ENCODE measurements at places on chromosomes 4 and X.
A peak's percentile ranks its signal among the peaks of the same experiment; 100 is the strongest.

DNA sequence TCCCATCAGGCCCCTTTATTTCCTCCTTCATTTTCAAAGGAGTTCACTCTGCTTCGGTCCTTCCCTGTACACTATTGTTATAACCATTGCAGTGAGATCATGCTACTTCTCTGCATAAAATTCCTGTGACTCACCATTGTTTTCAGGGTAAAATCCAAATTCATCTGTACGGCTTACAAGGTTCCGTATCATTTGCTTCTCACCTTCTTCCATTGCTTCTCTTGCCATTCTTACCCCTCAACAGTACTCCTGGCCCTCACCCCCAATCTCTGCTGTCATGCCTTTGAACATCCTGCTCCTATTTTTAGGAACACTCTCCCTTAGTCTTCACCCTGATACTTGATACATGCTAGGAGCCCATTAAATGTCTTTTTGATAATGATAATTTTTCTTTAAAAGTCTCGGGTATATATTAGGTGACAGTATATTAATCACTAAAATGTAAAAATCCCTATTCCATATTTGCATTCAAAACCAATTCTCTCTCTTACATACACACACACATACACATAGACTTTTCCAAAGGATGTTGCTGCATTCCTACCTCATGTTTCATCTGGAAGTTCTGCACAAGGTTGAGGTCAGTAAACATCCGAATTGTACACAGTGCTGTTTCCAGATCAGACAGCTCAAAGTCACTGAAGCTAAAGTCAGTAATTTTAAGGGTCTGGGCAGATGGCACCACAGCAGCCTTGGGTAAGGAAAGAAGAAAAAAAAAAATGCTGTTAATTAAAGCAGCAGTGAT, 103.4 kb downstream of the PDE5A start:
- DNase-seq: peak; percentile 47

DNA sequence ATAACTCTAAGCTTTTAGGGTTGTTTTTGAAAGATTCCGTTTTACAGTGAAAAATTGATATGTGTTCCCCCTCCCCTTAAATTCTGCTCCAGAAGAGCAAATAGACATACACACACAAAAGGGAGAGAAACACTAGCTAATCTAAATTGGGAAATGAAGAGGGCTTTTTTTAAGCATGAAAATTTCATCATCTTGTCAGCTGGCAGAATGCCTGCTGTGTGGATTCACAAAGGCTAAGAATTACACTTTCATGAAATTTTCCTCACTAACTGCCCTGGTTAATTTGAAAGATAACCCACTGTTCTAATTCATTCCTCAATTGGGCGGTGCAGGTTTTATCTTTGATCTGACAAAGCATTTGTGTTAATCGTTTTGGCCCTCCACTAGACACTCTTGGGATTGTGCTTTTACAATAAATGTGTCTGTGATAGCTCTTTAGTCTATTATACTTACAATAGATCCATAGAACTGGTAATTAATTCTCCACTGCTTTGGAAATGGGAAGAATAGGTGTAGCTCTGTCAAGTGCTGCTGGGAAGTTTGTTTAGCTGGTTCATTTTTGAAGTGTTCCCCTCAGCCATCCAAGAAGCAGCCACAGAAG, 152.9 kb downstream of the POLA1 start:
- DNase-seq: no peak

DNA sequence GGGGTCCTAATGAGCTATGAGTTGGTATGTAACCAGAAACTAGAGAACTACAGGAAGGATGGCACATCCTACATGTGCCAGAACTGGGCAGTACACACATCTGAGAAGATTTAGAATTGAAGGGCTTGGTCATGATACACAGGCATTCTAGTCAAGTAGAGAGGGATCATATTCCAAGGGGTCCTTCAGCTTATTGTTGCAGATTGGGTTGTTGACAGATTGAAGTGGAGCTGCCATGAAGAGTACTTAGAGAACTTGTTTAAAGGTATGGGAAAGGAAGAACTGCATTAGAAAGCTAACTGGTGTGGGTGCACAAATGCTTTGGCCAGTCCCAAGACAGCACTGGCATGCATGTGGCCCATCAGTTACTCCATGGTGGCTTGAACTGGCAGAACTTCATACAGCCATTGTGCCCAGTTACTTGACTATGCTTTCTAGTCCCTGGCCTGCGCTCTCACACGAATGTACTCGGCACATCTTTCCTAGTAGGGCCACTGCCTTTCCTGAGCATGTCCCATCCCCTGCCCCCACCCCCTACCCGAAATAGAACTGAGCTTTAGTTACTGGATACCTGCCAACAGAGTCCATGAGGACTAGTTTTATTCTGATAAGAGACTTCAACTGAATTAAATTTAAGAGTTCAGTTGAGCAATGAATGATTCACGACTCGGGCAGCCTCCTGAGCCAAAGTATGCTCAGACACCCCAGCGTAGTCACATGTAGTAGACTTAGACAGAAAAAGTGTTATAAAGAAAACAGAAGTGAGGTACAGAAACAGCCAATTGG, 64.0 kb downstream of the CCNG2 start:
- no peak for DNase-seq

GRCh38 chr4:139489638-139490037, 35.7 kb downstream of the RAB33B start:
- DNase-seq: no peak

DNA sequence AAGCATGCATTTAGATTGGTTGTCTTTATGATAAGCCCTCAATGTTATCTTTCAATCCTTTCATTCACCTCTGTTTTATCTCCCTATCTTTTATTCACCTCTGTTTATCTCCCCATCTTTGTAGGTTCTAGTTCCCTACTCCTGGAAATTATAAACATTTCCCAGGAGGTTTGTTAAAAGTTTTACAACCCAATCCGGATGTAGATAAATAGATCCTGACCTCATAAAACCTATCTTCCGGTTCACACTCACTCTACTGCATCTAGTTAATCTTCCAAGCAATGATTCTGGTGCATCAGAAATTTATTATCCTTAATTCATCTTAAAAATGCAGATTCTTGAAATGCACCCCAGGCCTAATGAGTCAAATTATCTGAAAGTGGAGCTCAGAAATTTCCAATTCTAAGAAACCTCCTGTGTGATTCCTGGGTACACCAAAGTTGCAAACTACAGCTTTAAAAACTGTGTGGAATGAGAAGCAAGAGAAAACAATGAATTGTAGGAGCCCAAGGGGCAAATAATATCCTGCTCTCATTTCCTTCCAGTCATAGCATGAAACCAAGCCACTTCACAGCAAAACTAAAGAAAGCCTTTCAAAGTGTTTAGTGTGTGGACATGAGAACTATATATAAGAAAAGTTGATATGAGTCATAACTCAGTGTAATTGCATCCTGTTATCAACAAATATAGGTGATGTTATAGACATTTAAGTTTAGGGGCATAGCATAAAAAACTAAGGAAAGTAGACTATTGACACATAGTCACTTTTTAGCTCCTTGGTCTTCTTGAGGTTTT, 51.1 kb upstream of the UGT8 start:
- DNase-seq: no peak

DNA sequence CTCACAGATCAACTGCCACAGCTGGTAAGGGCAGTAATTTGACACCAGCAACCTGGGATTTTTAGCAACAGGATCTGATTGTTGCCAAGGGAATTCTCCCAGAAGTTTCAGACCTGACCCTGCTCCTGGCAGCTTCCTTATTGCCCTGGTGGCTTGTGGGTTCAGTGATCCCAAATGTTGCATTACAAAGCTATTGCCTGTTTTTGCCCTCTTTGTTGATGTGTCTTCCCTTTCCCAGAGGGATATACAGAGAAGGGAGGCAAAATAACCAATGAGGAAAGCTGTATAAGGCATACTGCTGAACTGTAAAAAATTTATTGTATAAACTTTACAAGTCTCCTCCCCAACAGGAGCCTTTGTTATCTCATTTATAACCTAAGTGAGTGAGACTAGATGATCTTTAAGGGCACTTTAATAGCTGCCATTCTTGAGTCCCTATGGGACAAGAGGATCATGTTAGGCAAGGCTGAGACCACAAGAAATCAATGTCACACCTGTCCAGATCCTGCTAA, 22.2 kb downstream of the VSIG4 start:
- no peak for DNase-seq

- no peak for DNase-seq
These were observed 87.5 kb downstream of the PPP3CA start for GRCh38 chr4:101259876-101260275.

DNA sequence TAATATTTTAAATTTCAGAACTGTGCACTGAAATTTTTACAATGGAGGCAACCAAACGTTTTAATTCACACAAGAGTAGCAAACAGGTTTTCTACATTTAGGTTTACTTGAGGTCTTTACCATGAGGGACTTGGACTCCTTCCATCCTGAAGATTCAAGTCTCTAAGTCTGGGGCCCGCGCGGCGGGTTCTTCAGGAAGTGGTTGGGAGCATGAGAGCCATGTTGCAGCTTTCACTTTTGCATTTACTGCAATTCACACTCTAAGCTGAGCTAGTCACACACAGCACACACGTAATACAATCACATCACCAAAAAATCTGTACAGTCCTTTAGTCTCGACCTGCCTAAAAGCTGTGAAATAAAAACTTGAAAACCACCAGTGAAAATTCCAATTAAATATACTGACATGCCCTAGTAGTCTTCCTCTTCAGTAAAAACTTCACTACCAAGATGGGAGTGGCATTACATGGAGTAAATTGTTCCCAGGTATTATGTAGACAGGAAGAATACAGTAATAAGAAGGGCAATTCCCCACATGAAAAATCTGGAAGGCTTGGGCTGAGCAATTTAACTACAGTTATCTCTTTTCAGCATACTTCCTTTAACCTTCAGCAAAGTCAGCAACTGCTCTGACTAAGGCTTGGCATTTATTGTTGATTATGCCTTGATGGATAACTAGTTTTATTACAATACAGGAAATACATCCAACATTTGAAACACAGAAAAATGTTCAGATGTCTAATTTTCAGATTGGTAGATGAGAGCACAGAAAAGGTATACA, 571.1 kb upstream of the DIPK2B start:
- DNase-seq: no peak

DNA sequence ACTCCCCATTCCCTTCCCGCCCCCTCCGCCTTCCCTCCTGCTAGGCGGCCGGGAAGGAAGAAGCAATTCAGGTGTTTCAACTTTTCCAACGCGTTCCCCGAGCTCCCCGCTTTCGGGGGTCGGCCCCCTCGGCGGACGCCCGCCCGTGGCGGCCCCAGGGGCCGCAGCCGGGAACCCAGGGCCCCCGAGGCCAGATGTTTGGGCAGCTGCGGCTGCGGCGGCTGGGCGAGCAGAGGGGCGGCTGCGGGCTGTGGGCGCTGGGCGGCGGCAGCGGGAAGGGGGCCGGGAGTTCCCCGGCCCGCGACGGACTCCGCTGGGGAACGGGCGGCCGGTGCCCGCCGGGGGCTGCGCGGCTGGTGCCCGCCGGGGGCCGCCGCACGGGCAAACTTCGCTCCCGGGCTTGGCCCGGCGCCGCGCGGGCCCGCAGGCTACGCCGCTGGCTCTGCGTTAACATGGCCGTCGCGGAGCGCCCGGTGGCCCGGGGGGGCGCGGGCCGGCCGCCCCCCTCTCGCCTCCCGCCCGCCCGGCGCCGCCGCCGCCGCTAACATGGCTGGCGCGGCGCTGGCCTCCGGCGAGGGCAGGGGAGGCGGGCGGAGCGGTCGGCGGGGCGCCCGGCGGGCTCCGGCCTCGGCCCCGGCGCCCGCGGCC, 510 bp downstream of the HMGB3 start:
- no peak for DNase-seq

DNA sequence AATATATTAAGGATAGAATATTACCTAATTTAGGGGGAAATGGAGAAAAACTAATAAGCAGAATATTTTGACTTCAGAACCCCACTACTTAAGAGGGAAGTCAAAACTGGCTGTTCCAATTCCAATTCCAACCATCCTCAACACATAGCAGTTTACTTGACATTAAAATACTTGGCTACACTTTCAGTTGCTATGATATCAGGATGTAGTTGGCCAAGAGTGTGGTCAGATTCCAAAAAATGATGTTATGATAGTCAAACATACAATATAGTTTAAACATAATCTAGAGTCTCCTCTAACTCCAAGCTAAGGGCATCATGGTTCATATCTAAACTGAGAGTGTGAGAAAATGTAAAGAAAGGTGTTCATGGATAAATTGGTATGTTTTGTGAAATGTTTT, 16.5 kb upstream of the SMIM14 start:
- DNase-seq: no peak

DNA sequence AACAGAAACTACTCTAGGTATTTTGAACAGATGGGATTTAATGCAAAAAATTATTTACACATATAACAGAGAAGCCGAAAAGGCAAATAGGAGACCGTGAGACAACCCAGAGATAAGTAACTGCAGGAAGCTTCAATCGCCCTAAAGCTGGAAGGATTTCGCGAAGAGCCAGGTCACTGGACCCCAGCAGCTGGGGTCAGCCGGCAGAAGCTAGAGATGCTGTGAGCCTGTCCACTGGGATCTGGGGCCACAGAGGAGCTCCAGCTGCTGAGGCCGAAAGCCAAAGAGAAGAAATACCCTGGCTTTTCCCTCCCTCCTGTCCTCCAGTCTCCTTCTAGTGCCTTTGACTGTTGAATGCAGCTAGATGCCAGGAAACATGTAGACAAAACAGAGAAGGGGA, 192.8 kb upstream of the BCOR start:
- DNase-seq: no peak

- peak; percentile 19 for DNase-seq
These were observed 33.9 kb upstream of the HPF1 start for GRCh38 chr4:169791527-169792156.

DNA sequence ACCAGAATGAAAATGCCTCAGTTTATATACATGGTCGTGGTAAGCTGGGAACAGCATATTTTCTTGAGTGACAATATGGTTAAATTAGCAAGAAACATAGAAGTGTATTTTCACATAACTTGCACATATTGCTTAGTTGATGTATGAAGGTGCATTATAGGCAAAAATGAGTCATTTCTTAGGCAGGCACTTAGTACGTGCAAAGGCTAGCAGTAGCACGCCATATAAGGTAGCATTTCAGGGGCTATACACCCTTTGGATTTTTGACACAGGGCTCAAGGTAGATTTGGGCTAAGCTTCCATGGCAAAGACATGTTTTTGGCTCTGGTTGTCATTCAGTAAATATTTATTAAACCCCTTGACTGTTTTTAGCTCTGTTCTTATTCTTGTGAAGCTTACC, 33.1 kb downstream of the PCDH7 start:
- peak; percentile 10 for DNase-seq

Measured in kidney epithelial cell (primary cell).